ENCODE measurements at places on chromosomes 12 and 14.

- no peak for DNase-seq
Measured at GRCh38 chr12:24268663-24269186, 319.3 kb upstream of the SOX5 start.

DNA sequence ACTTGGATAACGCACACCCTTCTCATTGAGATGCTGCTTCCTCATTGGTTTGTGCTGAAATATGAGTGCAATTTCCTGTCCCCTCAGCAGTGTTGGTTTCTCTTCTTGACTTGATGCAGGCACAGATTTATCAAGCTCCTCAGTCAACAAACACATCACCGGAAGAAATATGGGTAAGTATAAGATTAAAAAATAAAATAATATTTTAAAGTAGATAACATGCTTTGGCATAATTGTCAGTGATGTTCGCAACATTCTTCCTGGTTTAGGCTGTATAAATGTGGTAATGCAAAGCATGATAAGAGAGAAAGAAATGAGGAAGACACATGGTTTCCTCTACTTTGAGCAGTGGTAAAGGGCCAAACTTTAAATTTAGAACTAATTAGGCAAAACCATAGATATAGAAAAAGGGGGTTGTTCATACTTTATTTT lies at the start of gene GPR65:
Gene GPR65, plus strand, starts transcription at position 86 of the 432 bp plus-strand sequence. CDS start 5,713 bp downstream, outside the sequence.
- DNase-seq: no peak

- DNase-seq: no peak
Measured at GRCh38 chr12:52005903-52006703, 643 bp upstream of the TAMALIN start.

GRCh38 chr14:21203470-21204166 lies 47.8 kb upstream of the OR5AU1 start:
- DNase-seq: no peak

DNA sequence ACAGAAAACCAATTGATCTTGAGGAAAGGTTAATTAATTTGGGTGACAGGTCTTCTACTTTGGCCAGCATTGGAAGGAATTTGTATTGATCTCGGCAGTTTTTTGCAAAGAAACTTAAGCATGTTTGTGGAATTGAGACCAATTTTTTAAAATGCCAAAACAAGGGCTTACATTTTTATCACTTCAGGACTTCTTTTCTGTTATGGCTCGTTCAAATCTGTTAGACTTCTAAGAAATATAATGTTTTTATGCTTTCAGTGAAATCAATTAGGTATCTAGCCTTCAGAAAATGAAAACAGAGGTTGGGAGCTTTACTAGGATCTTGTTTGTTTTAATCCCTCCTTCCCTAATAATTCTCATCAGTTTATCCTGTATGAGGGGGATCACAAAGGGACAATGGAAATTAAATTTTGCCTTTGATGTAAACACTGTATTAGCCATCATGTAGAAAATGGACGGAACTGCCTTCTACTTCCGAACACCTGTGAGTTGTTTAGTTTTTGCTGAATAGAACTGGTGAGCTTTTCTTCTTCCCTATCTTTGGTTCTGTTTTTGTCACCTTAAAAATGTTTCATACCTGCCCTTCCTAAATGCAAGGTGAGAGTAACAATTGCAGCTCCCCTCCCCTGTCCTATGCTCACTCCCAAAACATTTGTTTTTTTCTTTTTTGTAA lies 7.8 kb downstream of the FOXA1 start:
- DNase-seq: no peak

GRCh38 chr12:132713123-132713522 lies 2.5 kb downstream of the PGAM5 start:
- DNase-seq: no peak

DNA sequence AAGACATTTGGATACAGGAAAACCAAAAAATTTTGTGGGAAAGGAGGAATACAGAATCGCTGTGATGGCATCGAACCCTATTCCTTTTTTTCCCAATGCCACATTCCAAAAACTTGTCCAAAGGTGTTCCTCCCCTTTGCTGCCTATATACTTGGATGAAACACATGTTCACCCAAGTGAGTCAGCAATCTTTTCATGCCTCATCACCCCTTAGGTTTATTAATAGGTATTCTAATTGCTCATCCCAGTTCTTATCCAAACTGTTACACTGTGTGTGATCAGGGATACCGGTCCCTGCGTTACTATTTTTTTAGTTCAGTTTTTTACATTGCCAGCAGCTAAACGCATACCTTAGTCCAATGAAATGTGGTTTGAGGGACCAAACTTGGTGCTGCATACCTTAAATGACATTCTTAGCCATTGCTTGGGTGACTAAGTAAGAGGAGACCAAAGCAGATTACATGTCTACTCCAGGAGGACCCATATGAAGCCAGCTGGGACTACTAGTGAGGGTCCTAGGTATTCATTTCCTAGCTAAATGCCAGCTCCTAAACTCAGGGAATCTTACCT lies 20.6 kb upstream of the ST8SIA1 start:
- no peak for DNase-seq

DNA sequence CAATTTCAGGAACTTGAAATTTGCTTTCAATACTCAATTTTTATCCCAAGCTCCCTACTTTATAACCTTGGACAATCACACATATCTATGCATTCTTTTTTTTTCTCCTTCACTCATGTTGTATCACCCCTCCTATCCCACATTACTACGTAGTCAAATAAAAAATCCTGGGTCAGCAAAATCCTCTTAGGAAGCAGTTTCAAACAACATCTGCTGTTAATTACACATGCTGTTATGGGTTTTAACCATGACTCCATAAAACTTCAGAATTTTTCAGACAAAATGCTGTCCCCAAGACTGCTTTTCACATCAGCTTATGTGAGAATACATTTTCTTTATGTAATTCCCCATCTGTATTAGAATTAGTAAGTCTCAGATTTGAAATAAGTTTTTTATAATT lies 61.7 kb downstream of the LRFN5 start:
- DNase-seq: no peak

DNA sequence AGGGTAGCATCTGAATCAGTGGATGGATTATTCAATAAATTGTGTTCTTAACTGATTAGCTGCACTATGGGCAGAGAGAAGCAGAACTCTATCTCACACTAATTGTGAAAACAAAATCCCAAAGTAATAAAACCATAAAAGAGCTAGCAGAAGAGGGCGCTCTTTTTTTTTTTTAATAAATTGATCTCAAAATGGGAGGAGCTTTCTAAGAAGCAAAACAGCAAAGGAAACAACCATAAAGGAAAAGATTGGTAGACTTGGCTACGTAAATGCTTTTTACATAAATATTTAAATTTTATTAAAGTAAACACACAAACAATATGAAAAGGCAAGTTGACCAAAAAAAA lies 1.5 kb upstream of the TM7SF3 start:
- no peak for DNase-seq

DNA sequence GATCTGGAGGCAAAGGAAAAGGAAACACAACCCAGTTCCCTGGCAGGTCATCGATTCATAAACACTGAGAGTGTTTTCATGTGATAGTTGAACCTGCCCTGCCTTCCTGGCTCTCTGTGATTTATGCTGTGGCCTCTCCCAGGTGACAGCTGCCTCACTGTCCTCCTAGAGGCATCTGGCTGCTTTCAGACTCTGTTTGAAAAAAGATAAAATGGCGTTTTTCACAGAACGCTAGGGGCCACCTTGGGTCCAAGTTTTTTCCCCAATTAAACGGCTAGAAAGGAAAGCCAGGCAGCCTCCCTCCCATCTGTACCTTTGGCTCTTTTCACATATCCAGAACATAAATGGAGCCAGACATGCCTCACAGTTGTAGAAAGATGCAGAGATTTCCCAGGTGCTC lies 252.6 kb upstream of the CCDC196 start:
- DNase-seq: no peak
